HT-29 (cell line): ENCODE measurements at places on chromosomes 4 and X. TPM values are rescaled to one million over a fixed set of nuclear protein-coding genes. Genes with fewer than 3 reads are reported as not detected.

DNA sequence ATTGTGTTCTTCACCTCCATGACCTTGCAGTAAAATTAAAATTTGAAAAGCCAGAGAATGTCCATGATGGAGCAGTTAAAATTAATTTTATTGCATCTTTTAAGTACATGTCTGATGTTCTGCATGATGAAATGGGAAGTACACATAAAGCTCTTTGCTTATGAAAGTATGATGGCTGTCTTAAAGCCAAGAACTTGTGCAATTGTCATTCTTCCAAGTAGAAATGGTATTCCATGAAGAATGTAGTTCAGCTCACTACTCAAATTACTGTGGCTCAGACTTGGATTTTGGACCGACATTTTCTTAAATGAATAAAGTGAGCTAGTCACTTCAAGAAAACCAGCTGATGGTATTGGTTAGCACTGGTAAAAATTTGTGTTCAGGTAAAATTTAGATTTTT is 161.7 kb upstream of the CXCL13 start:
- no peak for DNase-seq

- DNase-seq: no peak
Measured at GRCh38 chrX:31706466-31706865, 634.6 kb upstream of the FTHL17 start.

DNA sequence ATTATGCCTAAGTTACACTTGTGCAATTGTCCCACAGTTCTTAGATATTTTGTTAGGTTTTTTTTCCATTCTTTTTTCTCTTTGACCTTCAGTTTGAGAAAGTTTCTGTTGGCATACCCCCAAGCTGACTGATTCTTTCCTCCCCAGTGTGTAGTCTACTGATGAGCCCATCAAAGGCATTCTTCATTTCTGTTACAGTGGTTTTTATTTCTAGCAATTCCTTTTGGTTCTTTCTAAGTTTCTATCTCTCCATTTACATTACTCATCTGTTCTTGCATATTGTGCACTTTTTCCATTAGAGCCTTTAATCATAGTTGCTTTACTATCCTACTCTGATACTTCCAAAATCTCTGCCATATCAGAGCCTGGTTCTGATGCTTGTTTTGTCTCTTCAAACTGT is 31.9 kb downstream of the CASP6 start:
- DNase-seq: no peak

- DNase-seq: no peak
Measured at GRCh38 chrX:8668813-8669212, 63.1 kb downstream of the ANOS1 start.

- no peak for DNase-seq
Measured at GRCh38 chrX:7362111-7362510, 214.2 kb upstream of the PUDP start.

DNA sequence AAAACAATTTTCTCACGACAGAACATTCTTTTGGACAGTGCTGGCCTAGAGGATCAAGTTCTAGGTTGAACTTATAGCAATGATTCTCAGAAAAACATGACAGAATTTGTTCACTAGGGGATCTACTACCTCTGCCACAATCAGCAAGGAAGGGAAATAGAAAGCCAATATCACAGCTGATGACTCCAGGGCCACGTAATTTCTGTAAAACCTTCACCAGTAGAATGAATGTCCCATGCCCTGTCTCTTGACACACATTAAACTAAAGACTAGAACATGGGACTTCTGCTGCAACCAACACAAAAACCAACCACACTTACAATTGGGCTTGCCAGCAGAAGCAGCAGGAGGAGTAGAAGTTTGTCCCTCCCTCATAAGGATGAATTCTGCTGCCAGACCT is 86.0 kb upstream of the NPFFR2 start:
- DNase-seq: no peak

GRCh38 chr4:172818901-172819300 is 349.7 kb upstream of the GALNT7 start:
- no peak for DNase-seq

- DNase-seq: no peak
Measured at GRCh38 chrX:2388669-2389068, 112.1 kb downstream of the DHRSX start.

GRCh38 chr4:6011271-6011671 is 7.0 kb downstream of the C4orf50 start:
- no peak for DNase-seq

- no peak for DNase-seq
Measured at GRCh38 chr4:4724321-4724720, 135.1 kb upstream of the MSX1 start.

- DNase-seq: peak; percentile 68
Measured at GRCh38 chr4:40909363-40909876, 159.7 kb downstream of the NSUN7 start.

DNA sequence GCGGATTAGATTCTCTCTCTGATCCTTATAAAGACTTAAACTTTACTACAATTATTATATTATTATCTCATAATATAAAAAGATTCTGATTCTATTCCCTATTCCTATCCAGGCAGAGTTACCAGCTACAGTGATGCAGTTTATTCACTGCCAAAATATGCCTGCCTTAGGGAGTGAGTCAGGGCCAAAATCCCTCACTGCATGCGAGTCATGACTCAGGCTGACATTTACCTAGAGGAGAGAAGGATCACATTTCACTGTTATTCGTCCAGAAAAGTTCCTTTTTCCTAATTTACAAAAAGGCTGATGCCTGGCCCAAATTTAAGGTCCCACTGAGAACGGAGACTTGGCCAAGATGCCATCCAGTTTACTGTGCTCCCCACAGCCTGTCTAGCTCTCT is 168.5 kb upstream of the LDB2 start:
- DNase-seq: no peak

- DNase-seq: no peak
Measured at GRCh38 chr4:55055529-55055928, 69.9 kb downstream of the KDR start.

DNA sequence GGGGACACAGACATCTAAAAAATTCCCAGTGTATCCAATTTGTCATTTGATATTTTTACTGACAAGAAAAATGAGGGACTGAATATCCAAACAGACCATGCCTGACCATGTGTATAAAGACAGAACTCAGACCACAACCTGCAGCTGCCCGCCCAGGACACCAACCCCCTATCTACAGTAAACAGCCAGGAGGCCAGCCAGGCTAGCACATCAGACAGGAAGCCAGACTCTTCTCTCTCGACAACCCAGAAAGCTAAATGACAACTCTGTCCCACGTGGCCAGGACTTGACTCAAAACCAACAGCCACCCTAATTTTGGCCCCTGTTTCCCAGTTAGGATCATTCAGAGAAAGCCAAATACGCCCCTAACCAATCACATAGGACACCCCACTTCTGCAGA is 15.1 kb downstream of the AFAP1 start:
- DNase-seq: no peak

DNA sequence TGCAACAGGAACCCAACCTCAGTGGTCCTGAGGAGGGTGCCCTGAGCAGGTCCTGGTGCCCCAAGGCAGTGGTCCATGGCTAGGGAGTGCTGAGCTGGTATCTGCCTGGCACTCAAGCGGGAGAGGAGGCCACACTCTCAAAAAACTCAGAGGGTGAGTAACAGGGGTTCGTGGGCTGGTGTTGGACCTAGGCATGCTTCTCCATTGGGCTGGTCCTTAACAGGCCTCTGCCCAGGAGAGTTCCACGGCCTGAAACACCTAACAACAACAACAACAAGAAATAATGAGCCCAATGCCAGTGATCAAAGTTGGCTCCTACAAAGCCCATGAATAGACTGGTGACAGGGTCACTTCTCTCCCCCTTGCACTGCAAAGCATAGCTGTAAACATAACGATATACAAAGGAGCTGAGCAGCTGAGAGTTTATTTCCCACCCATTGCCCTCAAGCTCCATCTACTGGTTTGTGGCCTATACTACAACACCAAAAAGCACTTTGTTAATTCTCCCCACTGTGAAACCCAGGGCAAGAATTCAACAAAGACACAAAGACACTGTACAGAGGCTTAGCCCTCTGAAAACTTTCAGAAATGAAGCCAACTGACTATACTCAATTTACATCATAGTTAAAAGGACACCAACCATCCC is 736.1 kb upstream of the ADGRL3 start:
- peak; percentile 3 for DNase-seq

DNA sequence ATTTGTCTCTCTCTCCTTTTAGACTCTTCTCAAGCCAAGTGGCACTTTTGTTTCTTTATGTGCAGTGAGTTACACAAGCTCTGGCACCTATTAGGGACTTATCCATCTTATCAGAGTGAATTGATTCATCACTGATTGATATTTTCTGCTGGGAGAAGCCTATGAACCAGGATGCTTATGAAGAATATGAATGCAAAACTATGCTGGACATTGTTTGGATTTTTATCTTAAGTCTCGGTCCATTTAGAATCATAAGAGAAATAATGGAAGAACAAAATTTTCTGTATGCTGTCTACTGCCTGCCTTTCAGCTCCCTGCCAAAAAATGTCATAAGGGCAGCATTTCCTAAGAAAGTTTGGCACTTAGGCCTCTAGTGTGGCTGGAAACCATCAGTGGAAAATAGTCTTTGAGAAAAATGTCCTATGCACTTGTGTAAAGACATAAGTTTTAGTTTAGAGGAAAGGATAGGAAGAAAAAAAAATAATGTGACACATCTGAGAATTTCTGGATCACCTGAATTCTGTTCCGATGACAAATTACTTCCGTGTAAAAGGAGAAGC is 365.7 kb upstream of the MAD2L1 start:
- DNase-seq: no peak

GRCh38 chr4:101156619-101157310 is 190.6 kb downstream of the PPP3CA start:
- no peak for DNase-seq

DNA sequence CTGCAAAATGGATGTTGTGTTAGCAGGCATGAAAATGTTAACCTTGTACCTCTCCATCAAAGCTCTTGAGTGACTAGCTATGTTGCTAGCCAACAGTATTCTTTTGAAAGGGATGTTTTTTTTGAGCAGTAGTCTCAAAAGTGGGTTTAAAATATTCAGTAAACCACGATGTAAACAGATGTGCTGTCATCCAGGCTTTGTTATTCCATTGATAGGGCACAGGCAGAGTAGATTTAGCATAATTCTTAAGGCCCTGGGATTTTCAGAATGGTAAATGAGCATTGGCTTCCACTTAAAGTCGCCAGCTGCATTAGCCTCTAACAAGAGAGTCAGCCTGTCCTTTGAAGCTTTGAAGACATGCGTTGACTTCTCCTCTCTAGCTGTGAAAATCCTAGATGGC is 18.4 kb downstream of the FGF2 start:
- DNase-seq: no peak

DNA sequence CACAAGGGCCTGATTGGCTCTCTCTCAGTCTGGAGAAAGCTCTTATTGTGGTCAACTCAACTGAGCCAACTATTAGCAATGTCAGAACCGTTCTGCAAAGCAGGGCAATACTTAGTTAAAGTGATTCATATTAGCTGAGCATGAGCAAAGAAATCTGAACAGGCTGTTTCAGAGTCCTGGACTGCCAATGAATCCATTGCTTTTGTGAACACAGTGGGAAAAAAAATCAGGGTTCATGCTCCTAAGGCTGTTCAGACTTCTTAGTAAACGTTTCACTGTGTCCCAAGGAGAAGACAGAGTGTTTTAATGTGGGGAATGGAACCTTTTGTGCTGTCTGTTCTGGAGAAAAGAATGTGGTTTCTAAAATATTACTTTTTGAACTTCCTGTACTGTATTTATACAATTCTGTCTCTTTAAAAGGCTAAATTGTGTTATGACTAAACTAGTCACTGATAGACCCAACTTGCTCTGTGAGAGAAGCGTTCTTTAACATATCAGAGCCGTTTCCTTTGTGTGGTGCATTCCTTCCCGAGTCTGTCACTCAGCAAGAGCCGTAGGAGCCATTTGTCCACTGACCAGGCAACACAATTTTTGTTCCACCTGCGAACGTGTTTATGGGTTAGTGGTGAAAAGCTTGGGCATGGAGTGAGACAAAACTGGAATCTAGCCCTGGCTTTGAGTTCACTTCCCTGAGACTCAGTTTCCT is 366.1 kb downstream of the FBXO8 start:
- no peak for DNase-seq

GRCh38 chrX:111268506-111268905 is 1.8 kb downstream of the CAPN6 start:
- DNase-seq: no peak

- DNase-seq: no peak
Measured at GRCh38 chr4:128373628-128374027, 86.0 kb upstream of the PGRMC2 start.

- DNase-seq: no peak
Measured at GRCh38 chr4:8377103-8378075, 63.1 kb downstream of the ACOX3 start.

GRCh38 chr4:124931050-124931449 is 218.5 kb upstream of the ANKRD50 start:
- DNase-seq: no peak

GRCh38 chr4:89064848-89065247 is 7.9 kb upstream of the FAM13A start:
- DNase-seq: no peak

DNA sequence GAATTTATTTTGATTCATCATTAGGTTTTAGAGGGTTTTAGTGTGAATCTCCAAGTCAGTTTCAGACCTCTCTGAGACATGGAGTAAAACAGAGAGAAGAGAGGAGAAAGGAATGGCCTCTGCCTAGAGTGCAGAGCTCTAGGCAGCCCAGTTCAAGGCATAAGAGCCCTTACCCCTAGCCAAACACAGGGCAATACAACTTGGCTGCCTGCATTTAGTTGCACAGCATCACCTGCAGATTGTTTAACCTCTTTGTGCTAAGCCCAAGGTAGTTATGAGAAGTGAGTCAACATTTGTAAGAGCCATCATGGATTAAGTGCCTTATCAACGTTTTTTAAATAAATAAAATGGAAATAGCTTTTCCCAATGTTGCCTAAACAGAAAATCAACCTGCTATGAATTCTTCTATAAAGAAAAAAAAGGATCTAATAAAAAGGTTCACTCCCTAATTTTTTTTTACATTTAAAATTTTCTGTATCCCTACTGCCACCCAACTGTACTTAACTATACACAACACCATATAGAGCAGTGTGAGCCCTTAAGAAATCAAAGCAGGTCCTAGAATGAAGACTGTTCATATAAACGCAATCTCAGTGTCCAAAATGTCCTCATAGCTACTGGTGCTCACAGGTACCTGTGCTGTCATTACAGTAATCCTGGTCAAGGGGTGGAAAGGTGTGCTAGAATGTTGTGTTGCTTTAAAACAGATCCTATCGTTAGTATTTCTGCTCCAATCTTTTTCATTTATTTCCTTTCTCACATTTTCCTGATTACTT is 36.0 kb downstream of the PF4 start:
- DNase-seq: no peak

GRCh38 chrX:3711331-3711917 is 2.0 kb downstream of the PRKX start:
- no peak for DNase-seq

The NWD2 gene
- total RNA-seq: 0.33 and 0.39 TPM in 2 replicates

The RTL9 gene
- 0.03 TPM in 1 of 2 replicates, not detected in the other for total RNA-seq

The PCSK1N gene
- total RNA-seq: not detected in 2 replicates

The WAS gene
- total RNA-seq: 0.15 and 0.50 TPM in 2 replicates

The SLC16A2 gene
- total RNA-seq: not detected in 2 replicates

The FGA gene
- not detected in 2 replicates for total RNA-seq

The ADD1 gene
- total RNA-seq: 125 and 167 TPM in 2 replicates

The ESX1 gene
- not detected in 2 replicates for total RNA-seq

The SEPTIN6 gene
- 0.10 and 0.53 TPM in 2 replicates for total RNA-seq

The RAB41 gene
- not detected in 2 replicates for total RNA-seq

The FRMPD4 gene
- not detected in 2 replicates for total RNA-seq

The NLRP2B gene
- not detected in 2 replicates for total RNA-seq
